ENCODE measurements at places on chromosomes 12 and 14.

GRCh38 chr12:67241482-67241881 is 27.7 kb upstream of the CAND1 start:
- DNase-seq, result no peak

GRCh38 chr14:61337893-61338292 is 16.5 kb downstream of the PRKCH start:
- peak; percentile 90 for DNase-seq

GRCh38 chr14:99266181-99267178 is 5.5 kb downstream of the BCL11B start:
- DNase-seq, result peak; percentile 91

- DNase-seq, result no peak
Observed at GRCh38 chr12:100171248-100171647, 28.6 kb upstream of the BLTP3B start.

DNA sequence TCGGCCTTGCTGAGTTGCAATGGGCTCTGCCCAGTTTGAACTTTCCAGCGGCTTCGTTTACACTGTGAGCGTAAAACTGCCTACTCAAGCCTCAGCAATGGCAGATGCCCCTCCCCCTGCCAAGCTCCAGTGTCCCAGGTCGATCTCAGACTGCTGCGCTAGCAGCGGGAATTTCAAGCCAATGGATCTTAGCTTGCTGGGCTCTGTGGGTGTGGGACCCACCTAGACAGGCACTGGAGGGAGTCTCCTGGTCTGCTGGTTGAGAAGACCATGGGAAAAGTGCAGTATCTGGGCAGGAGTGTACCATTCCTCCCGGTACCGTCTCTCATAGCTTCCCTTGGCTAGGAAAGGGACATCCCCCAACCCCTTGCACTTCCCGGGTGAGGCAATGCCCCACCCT is 88.2 kb downstream of the KLHL28 start:
- DNase-seq, result no peak

- no peak for DNase-seq
Observed at GRCh38 chr12:55762646-55763045, 19.7 kb downstream of the GDF11 start.

GRCh38 chr14:61476754-61477410 is 155.5 kb downstream of the PRKCH start:
- DNase-seq, result peak; percentile 79

DNA sequence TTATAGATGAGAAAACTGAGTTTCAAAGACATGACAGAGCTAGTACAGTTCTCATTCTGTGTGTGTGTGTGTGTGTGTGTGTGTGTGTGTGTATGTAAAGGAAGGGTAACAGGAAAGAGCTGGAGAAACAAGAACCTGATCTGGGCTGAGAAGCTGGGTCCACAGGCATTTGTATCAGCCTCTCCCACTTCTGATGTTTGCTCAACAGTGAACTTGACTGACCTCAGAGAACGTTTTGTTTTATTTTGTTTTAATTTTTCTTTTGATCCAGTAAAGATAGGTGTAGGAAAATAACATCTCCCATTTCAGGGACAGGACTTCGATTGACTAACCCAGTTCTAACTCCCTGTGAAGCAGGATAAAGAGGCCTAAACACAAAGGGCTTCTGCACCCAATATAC is 85.4 kb downstream of the STXBP6 start:
- DNase-seq, result no peak

- no peak for DNase-seq
Observed at GRCh38 chr14:30195941-30196340, 268.3 kb upstream of the PRKD1 start.

- no peak for DNase-seq
Observed at GRCh38 chr12:21786041-21786531, 11.6 kb upstream of the KCNJ8 start.

DNA sequence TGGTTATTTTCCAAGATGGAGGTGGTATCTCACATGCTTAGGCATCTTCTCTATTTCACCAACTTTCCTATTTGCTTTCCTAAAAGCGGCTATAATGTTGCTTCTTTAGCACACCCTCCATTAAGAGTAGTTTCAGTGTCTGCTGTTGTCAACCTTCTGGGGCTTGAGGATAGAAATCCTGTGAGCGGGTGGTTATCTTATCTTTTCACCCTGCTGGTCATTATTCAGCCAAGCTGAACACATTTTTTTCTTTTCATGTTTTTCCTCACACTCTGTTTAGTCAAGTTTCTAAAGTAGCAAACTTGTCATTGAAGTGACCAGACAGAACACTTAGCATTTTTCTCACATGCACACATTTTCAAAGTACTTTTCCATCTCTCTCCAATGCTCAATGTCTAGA is 104.5 kb downstream of the SLC8A3 start:
- no peak for DNase-seq

DNA sequence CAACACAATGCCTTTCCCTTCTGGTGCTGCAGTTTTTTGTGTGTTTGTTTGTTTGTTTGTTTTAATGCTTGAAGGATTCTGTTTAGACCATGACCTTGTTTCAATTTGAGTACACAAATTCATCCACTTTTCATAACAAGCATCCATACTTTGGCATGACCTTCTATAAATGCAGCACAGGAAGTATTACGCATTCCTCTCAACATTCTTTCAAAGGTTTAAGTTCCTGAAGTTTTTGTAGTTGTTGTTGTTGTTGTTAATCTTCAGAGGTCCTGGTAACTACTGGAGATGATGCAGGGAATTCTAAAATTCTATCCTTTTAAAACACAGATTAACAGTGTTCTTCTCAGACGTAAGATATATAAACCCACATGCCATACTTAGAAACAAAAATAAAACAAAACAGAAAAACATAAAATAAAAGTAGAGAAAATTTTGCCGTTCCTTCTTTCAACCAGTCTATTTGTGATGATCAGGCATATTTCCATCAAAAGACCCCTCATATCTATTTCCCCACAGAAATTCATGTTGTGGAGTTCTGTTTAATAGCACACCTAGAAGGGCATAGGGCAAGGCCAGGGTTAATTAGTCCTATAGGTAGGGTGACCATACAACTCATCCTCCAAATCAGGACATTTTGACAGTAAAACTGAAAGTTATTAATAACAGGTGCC is 529.9 kb downstream of the NOVA1 start:
- no peak for DNase-seq
